ENCODE measurements at places on chromosomes 6 and 20.

- no peak for DNase-seq
Observed at GRCh38 chr6:22152841-22153240, 144.0 kb downstream of the PRL start.

- no peak for DNase-seq
Observed at GRCh38 chr6:154350293-154350692, 6.3 kb downstream of the IPCEF1 start.

GRCh38 chr6:4459996-4460395, 316.2 kb upstream of the CDYL start:
- no peak for DNase-seq

DNA sequence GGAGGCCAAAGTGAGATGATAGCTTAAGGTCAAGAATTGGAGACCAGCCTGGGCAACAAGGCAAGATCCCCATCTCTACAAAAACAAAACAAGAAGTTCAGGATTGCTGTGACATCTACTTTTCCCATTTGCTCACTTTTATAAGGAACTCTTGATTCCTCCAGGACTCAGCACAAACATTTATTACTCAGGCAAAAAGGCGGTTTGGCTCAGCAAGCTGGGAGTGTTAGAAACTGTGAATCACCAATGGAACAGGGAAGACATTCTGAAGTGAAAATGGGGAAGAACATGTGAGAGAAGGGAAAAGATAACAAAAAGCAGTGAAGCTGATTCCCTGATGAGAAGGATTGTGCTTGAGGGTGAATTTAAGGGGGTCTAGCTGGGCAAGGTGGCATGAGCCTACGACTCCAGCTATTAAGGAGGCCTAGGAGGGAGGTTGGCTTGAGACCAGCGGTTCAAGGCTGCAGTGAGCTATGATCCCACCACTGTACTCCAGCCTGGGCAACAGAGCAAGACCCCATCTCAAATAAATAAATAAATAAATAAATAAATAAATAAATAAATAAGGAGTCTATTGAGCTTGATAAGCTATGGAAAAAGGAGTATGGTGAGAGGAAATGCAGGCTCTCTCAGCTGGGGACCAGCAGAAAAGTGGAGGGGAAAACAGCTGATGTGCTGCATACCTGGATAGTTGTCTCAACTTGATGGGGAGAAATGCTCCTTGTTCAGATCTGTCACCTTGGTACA, 65.4 kb upstream of the HDDC2 start:
- no peak for DNase-seq

DNA sequence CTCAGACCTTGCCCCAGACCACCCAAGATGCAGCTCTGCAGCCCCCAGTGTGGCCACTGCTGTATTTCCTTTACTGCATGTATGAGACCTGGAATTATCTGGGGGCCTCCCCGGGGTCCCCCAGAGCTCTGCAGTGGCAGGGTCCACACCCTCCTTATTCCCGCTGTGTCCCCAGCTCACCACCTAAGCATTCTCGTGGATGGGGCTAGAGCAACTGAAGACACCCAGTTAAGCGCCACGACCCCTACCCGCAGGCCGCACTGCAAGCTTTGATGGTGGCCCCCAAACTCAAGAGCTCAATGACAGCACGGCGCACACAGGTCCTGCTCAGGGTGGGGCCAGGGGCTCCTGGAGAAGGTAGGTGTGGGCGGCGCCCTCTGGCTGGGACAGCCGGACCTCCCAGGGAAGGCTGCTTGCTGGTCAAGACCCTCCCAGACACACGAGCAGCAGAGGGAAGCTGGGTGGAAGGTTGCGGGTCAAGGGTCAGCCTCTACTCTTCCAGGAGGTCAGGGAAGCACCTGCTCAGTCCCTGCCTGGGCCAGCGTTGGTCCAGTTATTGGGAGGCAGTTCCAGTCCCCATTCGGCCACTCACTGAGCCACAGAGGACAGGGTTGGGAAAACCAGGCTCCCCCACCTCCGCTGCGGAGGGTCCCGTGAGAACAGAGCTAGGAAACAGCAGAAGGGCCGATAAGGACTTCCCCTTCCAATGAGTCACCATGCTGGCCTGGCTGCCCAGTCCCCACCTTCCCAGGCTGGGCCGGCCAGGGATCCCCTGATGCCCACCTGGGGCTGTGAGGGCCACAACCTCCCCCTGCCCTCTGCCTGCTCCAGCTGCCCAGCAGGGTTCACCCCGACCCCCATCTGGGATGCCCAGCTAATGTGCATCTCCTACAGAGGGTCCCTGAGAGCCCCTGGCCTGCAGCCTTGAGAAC, 2.9 kb downstream of the LAMA5 start:
- no peak for DNase-seq

GRCh38 chr6:43934803-43935602, 165.0 kb downstream of the VEGFA start:
- no peak for DNase-seq

- DNase-seq = no peak
Observed at GRCh38 chr6:31086788-31087440, 25.5 kb downstream of the C6orf15 start.

DNA sequence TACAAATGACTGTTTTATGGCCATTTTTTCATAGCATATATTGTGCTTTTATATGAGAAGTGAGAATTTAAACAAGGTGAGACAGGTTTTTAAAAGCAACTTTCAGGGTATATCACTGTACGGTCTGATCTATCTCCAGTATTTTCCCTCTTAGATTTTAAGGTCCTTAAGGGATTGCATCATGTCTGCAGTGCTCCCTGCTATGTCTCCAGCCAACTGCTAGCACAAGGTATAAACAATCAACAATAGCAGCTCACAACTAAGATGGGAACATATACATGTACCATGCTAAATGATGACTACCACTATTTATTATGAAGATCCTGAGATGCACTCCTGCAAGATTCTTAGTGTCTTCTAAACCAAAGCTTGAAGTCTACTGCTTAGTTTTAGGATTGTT, 7.2 kb downstream of the FUCA2 start:
- no peak for DNase-seq

GRCh38 chr20:38986663-38987062, 24.5 kb downstream of the DHX35 start:
- DNase-seq = no peak

DNA sequence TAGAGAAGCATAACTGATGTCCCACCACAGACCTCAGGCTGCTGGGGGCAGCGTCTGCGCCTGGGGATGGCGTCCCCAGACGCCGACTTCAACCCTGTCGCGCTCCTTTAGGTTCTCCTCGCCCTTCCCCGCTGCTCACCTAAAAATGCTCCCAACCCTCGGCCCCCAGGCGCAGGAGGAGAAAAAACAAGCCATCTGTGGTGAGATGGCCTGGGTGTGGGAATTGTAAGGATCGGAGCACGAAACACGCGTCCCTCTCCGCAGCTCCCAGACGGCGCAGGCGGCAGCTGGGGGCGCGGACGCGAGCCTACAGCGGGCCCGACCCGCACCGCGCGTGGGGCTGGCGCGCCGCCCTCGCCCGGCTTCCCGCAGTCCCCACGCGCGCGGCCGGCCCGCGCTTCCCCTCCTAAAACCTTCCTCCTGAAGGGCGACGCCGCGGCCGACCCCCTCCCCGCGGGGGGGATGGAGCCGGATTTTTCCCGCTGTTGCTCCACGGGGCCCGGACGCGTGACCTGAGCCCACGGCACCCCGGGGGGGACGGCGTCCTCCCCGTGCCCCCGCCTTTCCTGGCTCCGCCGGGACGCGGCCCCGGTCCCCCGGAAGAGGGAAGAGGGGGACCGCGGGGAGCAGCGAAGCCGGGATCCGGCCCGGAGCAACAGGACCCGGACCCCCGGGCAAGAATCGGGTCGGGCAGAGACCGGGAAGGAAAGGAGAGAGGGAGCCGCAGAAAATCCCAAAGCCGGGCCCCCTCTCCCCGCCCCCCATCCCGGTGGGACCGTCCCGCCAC, 611 bp downstream of the EPB41L2 start:
- peak; percentile 17 for DNase-seq

DNA sequence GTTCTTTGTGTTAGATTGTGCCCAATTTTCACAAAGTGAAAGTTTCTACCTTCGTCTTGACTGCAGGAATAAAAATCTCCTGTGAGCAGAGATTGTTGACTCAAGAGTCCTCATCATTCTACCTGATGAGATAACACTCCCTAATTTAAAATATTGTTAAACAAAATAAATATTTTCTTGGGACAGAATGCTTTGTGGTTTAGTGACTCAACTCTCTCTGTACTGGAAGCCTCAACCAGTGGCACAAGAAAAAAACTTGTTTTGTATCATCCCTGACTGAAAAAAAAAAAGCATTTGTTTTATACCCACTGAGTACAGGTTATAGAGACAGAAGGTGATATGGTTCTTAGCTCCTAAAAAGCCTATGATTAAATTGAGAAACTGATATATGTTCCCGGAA, 78.9 kb downstream of the CRYBG1 start:
- no peak for DNase-seq

- no peak for DNase-seq
Observed at GRCh38 chr20:4151991-4152695, 136.8 kb upstream of the RNF24 start.
